ENCODE measurements at places on chromosomes 6 and 20.

DNA sequence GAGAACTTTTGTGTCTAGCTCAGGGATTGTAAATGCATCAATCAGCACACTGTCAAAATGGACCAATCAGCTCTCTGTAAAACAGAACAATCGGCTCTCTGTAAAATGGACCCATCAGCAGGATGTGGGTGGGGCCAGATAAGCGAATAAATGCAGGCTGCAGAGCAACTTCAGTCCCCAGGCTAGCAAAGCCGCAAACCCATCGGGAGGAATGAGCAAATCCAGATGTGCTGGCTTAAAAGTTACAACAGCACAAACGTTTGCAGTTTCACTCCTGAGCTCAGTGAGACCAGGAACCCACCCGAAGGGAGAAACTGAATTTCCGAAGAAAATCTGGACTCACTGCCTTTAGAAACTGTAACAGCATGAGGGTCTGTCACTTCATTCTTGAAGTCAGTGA lies 21.9 kb upstream of the MBOAT1 start:
- peak; percentile 34 for DNase-seq

- DNase-seq, result no peak
Measured at GRCh38 chr6:7021301-7021700, 86.5 kb upstream of the RREB1 start.

- DNase-seq, result no peak
Measured at GRCh38 chr20:36646678-36647077, 682 bp upstream of the SLA2 start.

DNA sequence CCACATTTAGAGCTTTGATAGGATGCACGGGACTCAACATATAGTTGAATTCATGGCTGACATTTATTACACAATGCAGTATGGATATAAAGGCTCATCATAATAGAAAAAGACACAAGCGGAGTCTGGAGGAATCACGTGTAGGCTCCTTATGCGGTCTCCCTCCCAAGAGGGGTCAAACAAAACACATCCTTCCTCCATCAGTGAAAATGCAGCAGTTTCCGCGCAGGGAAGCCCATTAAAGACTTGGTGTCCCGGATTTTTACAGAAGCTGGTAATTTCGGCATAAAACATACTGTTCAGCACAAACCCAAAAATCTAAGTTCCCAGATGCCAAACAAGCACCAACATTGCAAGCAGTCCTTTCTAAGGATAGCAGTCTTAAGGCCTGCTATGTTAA lies 1.1 kb downstream of the USP45 start:
- DNase-seq, result peak; percentile 10

- peak; percentile 36 for DNase-seq
Measured at GRCh38 chr6:32244270-32244669, 20.4 kb upstream of the NOTCH4 start.

DNA sequence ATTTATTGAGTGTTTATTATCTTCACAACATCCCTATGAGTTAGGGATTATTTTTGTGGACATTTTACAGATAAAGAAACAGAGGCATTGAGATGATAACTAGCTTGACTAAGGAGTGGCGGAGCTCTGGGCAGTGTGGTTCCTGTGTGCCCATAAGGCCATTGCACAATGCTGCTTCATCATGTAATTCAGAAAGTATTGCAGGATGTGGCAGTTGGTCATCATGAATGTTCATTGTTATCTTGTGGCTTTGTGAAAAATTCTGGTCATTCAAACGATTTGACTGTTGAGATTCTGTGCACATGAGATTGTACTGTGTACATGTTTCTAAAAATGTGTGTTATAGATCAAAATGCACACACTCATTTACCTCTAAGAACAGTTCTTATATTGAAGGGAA lies 150.8 kb downstream of the ESR1 start:
- DNase-seq, result peak; percentile 64

- peak; percentile 16 for DNase-seq
Measured at GRCh38 chr6:137332637-137333280, 113.6 kb upstream of the IFNGR1 start.

GRCh38 chr6:12148841-12149240 lies 136.7 kb downstream of the HIVEP1 start:
- no peak for DNase-seq

- DNase-seq, result peak; percentile 45
Measured at GRCh38 chr6:99993533-99994251, at the start of gene MCHR2. Gene MCHR2 (minus strand): TSS chr6:99994223. CDS start chr6:99956147, 38,076 bp downstream.

GRCh38 chr20:4814696-4815252 lies 93.1 kb downstream of the PRND start:
- DNase-seq, result no peak

GRCh38 chr20:9926476-9926875 lies 87.6 kb upstream of the PAK5 start:
- DNase-seq, result no peak

GRCh38 chr6:164694386-164694785 lies 615.0 kb downstream of the C6orf118 start:
- DNase-seq, result no peak

DNA sequence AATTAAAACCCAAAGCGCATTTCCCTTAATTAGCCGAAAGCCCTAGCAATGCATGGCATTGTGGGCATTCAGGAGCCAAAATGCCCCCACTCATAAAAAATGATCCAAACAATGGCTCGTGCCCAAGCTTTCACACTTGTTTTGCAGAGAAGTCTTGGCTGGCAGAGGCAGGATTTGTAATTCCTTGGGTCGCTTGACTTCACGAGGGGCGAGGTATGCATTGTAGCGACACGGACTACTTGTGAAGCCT lies 613 bp upstream of the SASH1 start:
- DNase-seq, result no peak

GRCh38 chr6:139336488-139336887 lies 38.0 kb downstream of the CITED2 start:
- DNase-seq, result no peak

DNA sequence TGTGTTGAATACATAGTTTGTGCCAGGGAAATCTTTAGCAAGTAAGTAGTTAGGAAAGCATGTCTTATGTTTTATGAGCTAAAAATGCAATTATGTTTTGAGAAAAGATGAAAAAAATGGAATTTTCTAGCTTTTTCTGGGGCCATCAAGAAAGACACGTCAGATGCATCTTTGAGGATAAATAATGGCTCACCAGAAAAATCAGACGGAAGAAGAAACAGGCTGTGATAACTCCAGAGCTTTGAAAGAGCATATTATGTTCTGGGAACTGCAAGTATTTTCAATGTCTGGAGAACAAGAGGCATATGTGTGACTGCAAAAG lies 173.7 kb downstream of the CLVS2 start:
- no peak for DNase-seq

- no peak for DNase-seq
Measured at GRCh38 chr6:12459945-12460661, 169.9 kb downstream of the EDN1 start.

GRCh38 chr6:120826253-120826652 lies 508.0 kb downstream of the TBC1D32 start:
- no peak for DNase-seq

DNA sequence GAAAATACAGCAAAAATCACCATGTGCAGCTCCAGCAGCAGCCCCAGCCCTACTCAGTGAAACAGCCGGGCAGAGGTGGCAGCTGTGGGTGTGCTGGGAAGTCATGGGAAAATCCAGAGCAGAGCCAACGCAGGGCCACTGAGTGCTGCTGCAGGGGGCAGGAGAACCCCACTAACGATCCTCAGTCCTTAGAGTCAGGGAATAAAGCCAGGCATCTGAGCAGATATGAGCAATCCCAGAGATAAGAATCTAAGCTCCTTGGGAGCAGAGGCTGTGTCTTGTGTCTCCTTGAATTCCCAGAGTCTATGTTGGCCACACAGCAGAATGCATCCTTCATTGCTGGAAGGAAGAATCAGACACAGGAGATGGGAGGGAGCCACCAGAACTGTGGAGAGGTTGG lies 493.1 kb upstream of the MAP3K7 start:
- DNase-seq, result no peak

DNA sequence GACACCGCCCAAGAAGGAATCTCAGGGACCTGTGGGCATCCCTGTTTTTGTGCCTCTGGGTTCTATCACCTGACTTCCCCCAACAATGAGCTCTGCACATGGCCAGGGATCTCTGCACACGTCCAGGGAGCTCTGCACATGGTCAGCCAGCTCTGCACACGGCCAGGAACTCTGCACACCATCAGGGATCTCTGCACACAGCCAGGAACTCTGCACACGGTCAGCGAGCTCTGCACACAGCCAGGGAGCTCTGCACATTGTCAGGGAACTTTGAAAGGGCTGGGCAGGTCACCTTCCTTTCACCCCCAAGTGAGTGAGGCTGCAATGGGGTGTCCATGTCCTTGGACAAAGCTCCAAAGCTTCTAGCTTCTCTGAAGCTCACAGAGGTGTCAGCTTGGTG lies 5.2 kb upstream of the SLCO4A1 start:
- DNase-seq, result no peak

GRCh38 chr6:80331522-80331921 lies 225.1 kb downstream of the BCKDHB start:
- no peak for DNase-seq

DNA sequence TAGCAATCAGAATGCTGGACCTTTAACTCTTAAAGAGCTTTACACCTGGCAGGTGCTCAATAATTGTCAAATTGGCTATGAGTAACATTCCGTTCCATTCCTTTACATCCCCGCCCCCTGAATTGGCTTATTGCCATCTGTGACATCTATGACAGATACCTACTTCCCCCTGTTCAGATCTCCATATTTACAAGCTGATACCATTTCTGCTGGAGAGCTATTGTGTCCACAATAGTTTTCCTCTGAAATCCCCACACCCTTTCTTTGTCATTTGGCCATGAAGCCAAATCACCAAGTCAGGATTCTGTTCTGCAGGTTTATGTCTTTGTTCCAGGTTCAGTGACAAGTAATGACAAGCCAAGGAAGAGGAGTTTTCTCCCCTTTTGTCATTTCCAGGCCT lies 3.2 kb downstream of the CDH26 start:
- DNase-seq, result no peak

DNA sequence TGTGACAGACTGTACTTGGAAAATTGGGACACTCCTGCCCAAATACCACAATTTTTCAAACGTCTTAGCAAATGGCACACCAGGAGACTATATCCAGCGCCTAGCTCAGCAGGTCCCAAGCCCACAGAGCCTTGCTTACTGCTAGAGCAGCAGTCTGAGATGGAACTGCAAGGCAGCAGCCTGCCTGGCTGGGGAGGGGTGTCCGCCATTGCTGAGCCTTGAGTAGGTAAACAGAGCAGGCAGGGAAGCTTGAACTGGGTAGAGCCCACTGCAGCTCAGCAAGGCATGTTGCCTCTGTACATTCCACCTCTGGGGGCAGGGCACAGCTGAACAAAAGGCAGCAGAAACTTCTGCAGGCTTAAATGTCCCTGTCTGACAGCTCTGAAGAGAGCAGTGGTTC lies 1003.3 kb upstream of the MAP3K7 start:
- DNase-seq, result no peak

DNA sequence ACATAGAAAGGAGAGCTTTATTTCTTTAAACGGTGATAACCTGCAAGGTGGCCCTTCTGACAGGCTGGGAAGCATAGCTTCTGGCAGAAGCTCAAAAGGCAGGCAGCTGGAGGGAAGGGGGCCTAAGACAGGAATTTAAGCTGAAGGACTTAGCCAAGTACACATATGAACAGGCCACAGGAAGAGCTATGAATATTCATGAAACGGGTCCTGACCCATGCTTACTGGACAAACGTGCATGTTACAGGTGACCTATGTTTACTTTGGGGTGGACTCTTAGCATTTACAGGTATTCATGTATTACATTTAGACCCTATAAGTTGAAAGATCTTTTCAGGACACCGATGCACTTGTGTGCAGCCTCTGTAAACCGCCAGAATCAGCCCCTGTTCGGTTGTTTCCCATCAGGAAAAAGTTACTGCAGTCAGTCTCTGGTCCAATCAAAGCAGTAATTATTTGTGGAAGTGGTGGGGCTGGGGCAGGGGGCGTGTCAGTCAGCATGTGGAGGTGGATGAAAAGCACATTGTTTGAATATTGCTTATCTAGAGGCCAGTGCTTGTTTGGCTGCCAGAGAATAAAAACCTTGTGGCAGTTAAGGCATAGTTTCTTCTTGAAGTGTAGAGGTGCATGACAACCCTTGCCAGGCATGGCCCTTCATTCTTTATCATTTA lies 2.9 kb upstream of the GZF1 start:
- no peak for DNase-seq

- DNase-seq, result peak; percentile 86
Measured at GRCh38 chr6:42726485-42727086, 4.2 kb upstream of the PRPH2 start.

GRCh38 chr6:163994566-163994965 lies 580.0 kb downstream of the QKI start:
- no peak for DNase-seq

GRCh38 chr6:40131675-40132074 lies 197.4 kb upstream of the MOCS1 start:
- no peak for DNase-seq

All from AG20443 (cell line).